Calu3 (cell line): ENCODE measurements at places on chromosomes 13 and 19.
A peak's percentile ranks its signal among the peaks of the same experiment; 100 is the strongest.

GRCh38 chr19:18418029-18418482, 1.1 kb upstream of the SSBP4 start:
- no peak for DNase-seq

GRCh38 chr19:21463449-21464105, 41.8 kb upstream of the ZNF429 start:
- no peak for DNase-seq

DNA sequence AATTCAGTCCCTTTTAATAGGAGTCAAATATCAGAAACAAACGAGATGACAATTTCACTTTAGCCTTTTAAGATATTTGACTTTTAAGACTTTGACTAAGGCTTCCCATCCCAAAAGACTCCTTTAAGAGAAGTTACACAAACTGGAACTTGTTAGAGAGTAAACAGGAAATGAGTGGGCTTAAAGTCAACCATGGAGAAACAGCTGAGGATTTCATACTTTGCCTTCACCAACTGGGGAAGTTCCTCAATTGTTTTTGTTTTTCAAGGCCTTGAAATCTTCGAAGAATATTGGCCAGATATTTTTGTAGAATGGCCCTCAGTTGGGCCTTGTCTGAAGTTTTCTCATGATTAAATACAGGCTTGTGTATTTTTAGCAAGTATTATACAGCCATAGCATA, 227.3 kb downstream of the POU4F1 start:
- DNase-seq = no peak

DNA sequence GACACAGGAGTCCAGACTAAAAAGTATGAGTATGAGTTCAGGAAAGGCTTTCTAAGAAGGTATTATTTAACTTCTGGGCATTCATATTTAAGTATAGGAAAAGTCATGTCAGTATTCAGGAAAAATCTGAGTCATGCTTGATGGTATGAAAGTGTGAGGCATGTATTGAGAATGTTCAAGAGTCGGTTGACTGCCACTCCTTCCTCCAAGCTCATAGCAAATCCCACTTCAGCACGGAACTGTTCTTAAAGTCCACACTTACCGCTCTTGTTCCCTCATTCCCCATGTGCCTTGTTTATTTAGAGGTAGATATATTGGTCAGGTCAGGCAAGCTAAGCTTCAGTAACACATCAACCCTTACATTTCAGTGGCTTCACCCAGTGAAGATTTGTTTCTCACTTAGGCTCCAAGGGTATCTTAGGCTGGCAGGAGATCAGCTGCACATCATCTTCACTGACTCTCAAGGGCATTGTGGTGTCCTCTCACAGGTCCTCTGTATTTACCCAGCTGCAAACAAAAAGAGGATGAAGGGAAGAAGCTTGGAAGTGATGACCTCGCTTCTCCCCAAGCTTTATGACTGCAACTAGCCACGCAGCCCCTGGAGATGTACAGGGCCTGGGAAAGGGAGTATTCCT, 1189.2 kb downstream of the EFNB2 start:
- DNase-seq = no peak

GRCh38 chr13:25990801-25991200, 61.0 kb downstream of the SHISA2 start:
- DNase-seq = no peak

DNA sequence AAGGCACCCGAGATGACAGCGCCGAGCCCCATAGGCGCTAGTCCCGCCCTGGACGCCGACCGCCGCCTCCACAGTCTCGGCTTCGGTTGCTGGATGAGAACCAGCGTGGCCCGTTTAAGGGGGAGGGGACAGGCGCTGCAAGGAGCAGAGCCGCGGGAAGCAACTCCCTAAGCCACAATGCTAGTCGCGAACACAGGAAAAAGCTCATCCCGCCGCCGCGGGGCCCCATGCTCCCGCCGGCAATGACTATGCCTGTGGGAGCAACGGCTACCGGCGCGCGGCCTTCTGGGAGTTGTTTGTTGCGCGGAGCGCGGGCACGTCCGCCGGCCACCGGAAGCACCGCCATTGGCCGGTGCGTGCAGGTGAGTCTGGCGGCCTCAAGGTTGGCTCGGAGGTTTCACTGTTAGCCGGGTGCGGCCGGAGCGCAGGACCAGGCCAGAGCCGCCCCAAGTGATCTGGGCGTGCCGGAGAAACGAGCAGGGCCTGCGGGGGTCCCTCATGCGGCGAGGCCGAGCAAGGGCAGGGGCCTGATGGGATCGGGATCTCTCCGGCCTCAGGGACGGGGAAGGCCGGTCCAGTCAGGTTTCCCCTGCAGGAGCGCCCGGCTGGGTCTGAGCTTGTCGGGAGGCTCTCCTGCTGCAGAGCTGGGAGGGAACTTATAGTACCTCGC, at the start of gene ZNF544:
Gene ZNF544, plus strand, starts transcription at position 330 of the 670 bp plus-strand sequence. CDS start 15,110 bp downstream, outside the sequence.
- peak; percentile 88 for DNase-seq

DNA sequence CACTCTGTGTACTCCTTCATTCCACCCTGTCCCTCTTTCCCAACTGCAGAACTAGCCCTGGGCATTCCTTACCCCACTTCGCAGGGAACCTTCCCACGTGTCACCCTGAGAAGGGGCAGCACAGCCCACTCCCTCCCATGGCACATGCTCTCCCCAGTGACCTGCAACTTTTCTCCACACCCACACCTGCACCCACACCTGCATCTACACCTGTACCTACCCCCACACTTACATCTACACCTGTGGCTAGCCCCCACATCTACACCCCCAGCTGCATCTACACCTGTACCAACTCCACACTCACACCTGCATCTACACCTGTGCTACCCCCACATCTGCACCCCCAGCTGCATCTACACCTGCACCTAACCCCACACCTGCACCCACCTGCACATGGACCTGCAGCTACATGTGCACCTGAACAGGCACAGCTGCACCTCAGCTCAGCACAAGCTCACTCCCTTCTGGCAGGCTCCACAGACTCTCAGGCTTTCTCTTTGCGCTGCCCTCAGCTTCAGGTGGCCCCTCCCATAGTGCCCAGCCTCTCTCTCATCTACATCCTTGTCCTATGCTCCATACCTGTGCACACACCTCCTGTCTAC, 234.1 kb downstream of the TUBA3C start:
- no peak for DNase-seq

GRCh38 chr19:6654347-6655310, 15.3 kb downstream of the TNFSF14 start:
- DNase-seq = no peak

DNA sequence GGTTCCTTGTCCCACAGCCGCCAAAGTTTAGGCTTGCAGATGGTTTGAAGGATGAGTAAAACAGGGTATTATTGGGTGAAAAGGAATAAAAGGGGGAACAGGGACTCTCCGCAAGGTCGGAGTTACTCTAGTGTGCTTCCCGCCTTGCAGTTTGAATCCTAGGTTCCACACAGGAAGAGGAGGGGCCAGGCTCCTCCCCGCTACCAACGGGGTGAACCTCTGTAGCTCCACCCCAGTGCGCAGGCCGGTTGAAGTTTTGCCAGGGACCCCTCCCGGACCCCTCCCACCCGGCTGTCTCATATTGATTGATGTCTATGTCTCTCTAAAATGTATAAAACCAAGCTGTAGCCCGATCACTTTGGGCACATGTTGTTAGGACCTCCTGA, 11.6 kb upstream of the GTF2F2 start:
- no peak for DNase-seq

DNA sequence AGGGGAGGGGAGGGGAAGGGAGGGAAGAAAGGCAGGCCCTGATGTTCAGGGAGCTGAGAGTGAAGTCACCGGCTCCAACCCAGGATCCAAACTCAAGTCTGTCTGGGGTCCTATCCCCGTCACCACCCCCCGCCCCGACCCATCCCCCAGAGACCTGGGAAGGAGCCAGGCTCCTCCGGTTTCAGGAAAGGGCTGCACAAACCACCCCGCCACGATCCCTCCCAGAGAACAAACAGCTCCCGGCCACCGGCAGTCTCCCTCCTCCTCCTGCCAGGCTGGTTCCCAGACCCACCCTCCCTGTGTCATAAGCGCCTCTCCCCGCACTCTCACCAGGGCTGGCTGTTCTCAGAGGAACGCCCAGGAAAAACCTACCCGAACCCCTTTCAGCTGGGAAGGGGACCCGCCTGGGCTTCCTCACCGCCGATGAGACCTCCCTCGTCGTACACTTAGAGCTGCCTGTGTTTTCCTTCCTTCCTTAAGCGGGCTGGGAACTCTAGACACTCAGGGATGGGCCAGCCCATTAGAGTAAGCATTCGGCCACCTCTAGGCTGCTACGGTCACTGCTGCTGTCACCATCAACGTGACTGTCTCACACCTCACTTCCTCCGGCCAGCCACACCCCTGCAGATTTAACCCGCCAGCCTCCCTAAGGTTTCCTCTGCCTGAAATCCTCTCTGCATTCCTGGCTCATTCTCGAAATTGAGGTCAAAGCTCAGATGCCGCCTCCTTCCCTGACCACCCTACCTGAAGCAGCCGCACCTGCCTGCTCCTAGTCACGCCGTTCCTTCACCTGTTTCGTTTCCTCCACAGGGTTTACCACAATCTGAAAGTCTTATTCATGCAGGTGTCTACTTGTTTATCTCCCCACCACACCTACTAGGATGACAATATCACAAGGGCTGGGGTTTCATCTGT, 6.3 kb upstream of the RDH13 start:
- DNase-seq = peak; percentile 76

DNA sequence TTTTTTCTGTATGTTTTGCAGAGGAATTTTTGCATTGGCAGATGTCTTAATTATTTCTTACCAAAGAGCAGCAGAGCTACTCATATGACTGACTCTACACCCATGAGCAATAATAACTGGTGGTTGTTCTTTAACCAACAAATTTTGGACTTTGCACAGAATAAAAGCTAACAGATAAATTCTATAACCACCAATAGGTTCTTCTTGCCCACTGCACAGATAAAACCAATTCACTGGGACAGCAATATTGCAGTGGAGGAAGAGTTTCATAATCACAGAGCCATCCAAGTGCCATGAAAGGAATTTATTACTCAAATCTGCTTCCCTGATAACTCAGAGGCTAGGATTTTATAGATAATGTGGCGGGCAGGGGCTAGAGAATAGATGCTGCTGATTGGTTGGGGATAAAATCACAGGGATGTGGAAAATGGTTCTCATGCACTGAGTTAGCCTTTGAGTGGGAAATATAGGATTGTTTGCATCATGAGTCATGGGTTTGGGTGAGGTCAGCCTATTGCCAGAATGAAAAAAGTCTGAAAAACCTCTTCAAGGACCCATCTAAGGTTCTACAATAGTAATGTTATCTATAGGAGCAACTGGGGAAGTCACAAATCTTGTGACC, 104.3 kb upstream of the PCDH17 start:
- no peak for DNase-seq

DNA sequence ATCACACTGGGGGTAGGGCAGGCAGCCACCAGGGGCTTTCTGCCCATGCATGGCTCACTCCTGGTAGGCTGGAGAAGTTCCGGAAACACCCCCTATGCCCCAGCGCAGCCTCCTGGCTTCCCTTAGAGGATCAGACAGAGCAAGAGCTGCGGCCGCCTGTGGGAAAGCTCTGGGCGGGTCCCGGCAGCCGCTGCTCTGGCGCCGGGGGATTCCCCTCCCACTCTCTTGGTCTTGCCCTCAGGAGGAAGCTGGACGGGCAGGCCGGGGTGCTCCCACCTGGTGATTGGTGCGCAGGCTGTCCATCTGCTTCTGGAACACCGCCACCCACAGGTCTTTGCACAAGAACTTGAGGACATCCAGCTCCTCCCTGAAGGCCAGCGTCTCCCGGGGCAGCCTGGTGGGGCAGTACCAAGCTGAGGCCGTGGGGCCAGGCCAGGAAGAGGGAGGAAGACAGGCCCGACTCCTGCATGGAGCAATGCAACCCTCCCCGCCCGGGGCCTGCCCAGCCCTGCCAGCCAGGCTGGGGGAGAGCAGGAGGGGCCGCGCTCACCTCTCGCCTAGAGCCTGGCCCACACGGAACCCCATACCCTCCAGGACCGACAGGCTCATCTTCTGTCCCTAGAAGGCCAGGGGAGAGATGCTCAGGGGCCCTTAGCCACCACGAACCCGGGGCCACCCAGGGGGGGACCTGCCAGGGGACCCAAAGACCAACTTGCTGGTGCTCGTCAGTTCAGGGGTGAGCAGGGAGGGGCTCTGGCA, 4.0 kb upstream of the NKPD1 start:
- peak; percentile 87 for DNase-seq

GRCh38 chr13:24888291-24888931, 124.4 kb downstream of the RNF17 start:
- DNase-seq = no peak

DNA sequence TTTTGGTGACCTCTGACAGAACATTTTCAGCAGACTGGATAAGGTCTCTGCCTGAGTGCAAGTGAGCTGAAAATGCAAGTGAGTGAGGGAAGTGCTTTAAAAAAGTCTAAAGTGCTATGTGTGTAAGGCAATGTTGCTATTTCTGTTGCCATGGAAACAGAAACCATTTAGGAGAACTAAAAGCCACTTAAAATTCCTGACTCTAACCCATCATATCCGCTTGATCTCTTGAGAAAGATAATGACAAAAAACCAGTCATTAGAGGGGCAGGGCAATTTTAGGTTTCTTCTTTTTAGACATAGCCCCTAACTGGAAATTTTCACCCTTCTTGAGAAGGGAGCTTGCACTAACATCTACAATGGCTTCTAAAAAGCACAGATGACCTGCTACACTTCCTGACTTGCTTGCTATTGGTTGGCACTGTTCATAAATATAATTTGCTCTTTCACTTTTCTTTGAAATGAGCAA, at the start of gene CYSLTR2:
Gene CYSLTR2, plus strand, starts transcription at position 458 of the 468 bp plus-strand sequence. CDS start 52,889 bp downstream, outside the sequence.
- no peak for DNase-seq

- DNase-seq = no peak
Measured at GRCh38 chr13:109998684-109999533, 212.5 kb upstream of the IRS2 start.

GRCh38 chr13:48641404-48641803, 12.3 kb upstream of the CYSLTR2 start:
- no peak for DNase-seq

DNA sequence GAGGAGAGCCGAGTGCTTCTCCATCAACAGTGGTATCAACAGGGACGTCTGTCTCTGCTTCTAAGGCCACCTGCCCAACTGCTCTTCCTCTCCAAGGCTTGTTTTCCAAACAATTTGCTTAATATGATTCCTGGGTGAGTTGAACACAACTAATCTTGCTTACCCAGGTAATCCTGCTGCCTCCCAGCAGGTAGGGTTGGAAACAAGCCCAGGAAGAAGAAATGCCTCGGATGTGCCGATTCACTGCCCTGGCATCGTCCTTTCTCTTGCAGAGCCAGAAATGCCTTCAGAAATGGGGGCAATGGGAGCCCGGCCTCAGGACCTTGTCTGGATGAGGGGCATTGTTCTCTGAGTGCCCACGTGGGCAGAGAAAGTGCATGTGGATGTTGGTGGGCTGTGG, 51.9 kb upstream of the C1QTNF9B start:
- no peak for DNase-seq

- no peak for DNase-seq
Measured at GRCh38 chr13:110161112-110161882, 145.7 kb downstream of the COL4A1 start.
